ENCODE measurements at places on chromosomes 16 and 17.
A peak's percentile ranks its signal among the peaks of the same experiment; 100 is the strongest.

DNA sequence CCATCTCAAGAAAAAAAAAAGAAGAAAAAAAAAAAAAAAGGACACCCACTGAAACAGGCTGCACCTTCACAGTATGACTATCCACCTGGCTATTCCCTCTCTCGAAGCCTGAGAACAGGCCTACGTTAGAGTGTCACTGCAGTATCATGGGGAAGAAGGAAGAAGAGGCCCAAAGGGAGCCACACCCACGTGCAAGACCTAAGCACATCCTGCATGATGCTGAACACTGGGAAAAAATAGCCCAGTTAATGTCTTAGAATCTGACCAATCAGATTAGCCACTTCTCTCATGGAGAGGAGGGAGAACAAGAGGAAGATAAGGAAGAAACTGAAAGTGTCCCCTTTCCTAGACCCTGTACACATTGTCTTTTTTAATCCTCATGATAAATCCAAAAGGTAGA lies 19.5 kb upstream of the MED13 start:
- DNase-seq: no peak

DNA sequence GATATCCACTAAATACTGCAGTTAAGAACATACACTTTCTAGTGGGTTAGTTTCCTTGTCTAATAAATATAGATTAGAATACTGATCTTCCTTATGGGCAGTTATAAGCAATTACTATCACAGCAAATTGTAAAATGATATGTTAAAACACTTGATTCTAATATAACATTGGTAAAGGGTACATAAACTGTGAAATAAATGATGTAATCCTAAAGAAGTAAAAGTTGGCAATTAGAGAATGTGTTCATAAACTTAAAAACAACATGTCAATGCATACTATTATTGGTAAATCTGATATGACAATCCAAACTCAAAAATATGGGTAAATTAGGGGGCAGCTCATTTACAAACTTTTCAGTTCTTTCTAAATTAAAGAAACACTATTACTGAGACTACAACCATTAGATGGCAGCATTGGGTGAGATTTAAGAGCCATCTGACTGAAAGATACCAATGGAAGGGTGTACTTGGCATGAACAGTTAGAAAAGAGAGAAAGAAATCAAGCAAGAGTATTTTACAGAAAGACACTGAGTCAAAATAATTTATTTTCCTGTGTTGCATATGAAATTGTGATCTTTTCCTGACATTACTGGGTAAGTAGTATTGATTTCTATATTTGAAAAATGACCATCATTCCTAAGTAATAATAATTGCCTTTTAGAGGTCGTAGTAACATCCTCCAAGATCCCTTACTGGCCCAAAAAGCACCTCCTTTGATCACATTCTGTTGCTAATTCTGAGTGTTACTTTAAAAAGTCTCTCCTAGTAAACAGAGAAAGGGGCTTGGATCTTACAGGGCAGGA lies 119.6 kb downstream of the SPAG9 start:
- DNase-seq: no peak

DNA sequence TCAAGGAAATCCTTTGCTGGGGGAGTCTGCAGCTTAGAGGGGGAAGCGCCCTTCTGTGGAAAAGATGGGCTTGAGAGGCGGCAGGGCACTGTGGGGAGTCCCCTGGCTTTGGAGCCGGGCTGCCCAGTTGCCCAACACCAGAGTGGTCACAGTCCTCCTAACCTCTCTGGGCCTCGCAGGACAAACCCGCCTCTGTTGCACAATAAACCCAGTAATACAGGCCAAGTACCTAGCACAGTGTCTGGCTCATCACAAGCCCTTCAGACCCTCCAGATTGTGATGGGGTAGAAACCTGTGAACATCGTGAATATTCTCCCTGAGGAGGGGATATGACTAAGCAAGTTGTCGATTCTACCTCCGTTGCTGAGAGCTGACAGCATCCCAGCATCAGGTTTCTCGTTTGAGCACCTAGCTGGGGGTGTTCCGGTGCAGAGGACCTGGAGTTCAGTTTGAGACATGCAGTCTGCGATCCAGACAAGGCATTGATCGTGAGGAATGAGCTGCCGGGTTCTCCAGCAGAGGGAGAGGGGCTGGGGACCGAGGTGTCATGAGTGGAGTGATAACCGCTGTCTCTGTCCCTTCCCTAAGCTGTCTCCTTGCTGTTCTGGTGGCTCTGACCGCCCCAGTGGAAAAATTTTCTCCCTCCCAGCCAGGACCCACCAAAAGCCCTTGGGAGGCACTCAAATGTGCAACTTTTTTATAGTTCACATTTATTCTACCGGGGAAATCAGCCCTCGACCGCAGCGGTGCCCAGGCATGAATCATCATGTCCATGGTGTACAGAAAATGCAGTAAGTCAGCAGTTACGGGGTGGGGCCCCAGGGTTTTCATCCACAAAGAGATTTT lies 161.9 kb downstream of the WSCD1 start:
- DNase-seq: no peak

DNA sequence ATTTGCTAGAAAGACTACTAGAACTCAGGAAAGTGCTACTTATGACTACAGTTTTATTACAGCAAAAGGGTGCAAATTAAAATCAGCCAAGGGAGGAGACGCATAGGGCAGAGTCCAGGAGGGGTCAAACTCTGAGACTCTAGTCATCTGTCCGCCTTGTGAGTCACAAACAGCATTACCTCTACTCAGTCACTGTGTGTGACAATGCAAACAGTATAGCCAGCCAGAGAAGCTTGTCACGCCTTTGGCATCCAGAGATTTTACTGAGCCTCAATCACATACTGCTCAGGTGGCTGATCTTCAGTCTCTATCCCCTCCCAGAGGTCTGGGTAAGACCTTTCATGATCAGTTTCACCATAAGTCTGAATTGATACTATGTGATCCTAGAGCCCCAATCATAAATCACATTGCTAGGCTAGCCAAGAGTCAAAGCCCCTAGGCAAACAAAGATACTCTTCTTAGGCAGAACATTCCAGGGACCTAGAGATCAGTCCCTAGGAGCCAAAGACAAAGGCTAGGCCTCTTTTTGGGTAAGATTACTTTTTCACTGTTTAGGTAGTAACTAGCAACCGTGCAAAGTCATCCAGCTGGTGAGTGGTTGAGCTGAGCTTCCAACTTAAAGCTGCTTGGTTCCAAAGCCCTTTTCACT lies 48.8 kb upstream of the CLEC19A start:
- no peak for DNase-seq

- no peak for DNase-seq
Observed at GRCh38 chr16:68503334-68503733, 35.8 kb upstream of the ZFP90 start.

DNA sequence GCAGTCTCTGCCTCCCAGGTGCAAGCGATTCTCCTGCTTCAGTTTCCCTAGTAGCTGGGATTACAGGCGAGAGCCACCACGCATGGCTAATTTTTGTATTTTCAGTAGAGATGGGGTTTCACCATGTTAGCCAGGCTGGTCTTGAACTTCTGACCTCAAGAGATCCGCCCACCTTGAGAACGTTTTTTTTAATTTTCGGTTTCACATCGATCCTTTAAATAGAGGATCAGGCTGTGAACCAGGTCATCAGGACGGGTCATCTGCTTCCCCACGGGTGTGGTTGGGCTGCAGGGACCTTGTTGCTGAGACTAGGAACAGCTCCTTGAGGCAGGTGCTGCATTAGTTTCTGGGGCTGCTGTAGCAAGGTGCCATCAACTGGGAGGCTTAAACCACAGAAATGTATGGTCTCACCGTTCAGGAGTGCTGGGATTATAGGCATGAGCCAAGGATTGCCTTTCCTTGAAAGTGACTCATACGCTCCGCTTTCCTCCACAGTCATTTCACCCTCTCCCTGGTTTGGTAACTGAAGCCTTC lies 7.9 kb upstream of the NAGPA start:
- no peak for DNase-seq

DNA sequence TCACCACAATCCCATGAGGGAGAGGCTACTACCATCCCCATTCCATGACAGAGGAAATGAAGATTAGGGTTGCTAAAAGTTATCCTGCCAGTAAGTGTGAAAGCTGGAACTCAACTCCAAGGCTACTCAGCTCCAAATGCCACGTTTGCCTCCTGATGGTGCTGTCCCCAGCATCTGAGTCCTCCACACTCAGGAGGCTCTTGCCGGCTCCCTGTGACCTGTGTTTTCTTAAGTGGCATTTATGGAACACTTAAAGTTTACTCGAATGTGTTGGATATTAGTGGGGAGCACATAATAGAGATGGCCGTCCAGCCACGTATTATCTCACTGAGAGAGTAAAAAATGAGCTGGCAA lies 267.9 kb downstream of the CBLN1 start:
- no peak for DNase-seq

GRCh38 chr16:73161977-73162376 lies 114.0 kb upstream of the ZFHX3 start:
- DNase-seq: no peak

DNA sequence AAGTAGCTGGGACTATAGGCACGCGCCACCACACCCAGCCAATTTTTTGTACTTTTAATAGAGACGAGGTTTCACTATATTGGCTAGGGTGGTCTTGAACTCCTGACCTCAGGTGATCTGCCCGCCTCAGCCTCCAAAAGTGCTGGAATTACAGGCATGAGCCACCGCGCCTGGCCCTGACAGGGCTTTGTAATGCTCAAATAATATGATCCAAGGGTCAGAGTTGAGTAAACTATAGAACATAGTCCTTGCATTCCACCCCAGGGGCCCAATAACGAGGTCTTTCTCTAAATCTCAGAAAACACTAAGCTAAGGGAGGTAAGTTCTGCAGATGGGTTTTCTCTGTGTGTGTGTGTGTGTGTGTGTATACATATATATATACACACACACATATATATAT lies 5.8 kb upstream of the MEOX1 start:
- DNase-seq: no peak

- no peak for DNase-seq
Observed at GRCh38 chr16:48820379-48820778, 210.4 kb upstream of the N4BP1 start.

DNA sequence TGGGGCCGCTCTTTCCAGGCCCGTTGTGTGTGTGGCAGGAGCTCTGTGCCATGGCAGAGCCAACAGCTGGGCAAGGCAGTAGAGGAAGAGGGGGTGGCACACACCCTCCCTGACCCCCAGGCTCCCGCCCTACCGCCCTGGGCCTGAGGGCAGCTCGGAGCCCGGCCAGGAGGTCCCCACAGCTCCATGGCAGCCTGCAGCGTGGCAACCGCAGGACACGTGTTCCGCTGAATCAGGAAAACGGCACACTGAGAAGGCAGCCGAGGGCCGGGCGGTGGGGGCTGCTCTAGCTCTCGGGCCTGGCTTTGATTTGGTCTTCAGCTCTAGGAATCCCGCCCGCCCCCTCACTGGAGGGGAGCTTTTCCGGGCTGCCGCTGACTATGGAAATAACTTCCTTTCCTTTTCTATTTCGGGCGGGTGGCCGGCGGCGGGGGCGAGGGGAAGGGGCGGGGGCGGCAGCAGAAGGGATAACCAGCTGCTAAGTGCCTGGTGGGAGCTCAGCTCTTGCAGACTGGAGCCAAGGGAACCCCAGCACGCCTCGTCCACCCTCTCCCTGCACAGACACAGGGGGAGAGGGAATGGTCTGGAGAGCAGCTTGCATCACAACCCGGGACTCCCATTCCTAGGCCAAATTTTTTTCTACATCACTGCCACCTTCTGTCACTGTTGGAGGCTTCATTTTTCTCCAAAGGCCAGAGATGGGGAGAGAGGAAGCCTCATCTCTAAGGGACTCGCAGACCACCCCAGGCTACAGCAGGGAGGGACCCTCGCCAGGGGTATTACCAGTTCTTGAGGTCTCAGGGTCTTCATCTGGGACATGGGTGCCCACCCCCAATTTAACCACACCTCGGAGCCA lies 24.8 kb upstream of the MRPS23 start:
- no peak for DNase-seq

DNA sequence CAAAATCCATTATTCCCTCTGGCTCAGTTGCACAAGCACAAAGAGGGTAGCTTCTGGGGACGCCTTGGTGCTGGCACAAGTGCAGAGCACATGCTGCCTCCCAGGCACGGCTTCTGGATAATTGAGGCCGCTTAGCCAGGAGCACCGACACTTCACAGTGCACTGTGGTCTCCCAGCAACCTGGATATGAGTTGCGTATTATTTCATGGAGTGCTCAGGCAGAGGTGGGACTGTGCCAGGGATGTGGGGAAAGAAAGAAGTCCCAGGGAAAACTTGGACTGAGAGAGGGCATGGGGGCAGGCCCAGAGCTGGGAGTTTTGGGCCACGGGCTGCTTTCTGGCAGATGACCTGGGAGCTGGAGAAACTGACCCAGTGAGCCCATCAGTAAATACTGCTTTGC lies 37.5 kb downstream of the MPRIP start:
- DNase-seq: no peak

GRCh38 chr17:7841915-7842379 lies 7.9 kb downstream of the KDM6B start:
- DNase-seq: peak; percentile 77

GRCh38 chr17:77610972-77611521 lies 347.5 kb upstream of the TNRC6C start:
- DNase-seq: no peak

GRCh38 chr17:7651665-7652387 lies 1.1 kb downstream of the ATP1B2 start:
- DNase-seq: no peak
